Activated T-cell treated with anti-CD3 and anti-CD28 coated beads, Interleukin-2, amount 50 U/mL, for 1 hour (primary cell): ENCODE measurements at places on chromosomes 7 and 10.

GRCh38 chr7:131032786-131033185, 294.9 kb upstream of the MKLN1 start:
- no peak for DNase-seq

DNA sequence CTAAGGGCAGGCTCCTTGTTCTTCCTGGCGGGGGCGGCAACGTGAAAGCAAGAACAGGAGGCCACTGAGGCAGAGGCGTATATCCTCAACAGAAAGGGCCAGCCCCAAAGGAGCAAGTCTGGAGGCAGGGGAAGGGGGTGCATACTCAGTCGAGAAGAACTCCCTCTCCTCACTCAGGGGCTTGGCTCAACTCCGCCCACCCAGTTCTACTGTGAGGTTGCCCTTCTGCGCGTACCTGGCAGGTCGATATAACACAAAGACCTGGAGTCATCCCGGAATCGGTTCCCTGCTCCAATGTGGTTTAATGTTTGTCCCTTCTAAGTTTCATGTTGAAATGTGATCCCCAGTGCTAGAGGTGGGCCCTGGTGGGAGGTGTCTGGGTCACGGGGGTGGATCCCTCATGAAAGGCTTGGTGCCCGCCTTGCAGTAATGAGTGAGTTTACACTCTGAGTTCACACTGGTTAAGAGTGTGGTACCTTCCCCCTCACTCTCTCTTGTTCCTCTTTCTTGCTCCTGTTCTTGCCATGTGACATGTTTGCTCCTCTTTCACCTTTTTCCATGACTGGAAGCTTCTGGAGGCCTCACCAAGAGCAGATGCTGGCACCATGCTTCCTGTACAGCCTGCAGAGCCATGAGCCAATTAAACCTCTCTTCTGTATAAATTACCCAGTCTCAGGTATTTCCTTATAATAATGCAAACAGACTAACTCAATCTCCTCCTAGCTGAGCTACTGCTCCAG, 32.6 kb downstream of the GSDME start:
- DNase-seq: no peak

GRCh38 chr7:30925117-30925516, 13.5 kb downstream of the AQP1 start:
- DNase-seq: no peak

DNA sequence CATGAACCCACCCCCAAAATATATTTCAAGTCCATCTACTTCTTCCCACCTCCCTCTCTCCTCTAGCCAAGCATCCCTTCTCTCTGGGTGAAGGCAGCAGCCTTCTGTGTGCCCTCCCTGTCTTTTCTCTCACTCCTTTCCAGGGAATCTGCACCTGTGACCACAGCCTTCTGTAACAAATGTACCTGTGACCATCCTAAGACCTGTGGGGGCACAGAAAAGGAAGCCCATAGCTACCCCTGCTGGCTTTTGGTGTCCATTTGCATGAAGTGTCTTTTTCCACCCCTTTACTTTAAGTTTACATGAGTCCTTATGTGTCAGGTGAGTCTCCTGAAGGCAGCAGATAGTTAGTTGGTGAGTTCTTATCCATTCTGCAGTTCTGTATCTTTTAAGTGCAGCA, 2.0 kb upstream of the TBXAS1 start:
- DNase-seq: no peak

DNA sequence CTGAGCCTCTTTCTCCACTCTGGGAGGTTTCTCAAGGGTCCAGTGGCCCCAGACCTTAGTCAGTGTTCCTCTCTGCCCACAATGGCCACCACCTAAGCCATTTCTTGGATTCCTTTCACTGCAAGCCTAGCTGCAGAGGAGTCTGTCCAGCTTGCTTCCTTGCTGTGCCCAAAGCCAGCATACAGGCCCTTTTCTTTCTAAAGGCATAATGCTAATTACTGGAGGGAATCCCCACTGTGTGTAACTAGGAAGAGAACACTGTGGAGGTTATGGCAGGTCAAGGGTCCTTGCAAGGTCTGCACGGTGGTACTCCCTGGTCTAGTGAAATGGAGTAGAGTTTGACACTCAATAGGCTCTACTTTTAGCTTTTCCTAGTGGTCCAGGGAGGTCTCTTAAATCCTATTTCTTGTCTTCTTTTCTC, 70.4 kb upstream of the CC2D2B start:
- DNase-seq: no peak

- no peak for DNase-seq
These were observed 219.3 kb upstream of the TAC1 start for GRCh38 chr7:97512441-97513207.

GRCh38 chr10:96448021-96448457, 65.7 kb downstream of the TLL2 start:
- DNase-seq: no peak

DNA sequence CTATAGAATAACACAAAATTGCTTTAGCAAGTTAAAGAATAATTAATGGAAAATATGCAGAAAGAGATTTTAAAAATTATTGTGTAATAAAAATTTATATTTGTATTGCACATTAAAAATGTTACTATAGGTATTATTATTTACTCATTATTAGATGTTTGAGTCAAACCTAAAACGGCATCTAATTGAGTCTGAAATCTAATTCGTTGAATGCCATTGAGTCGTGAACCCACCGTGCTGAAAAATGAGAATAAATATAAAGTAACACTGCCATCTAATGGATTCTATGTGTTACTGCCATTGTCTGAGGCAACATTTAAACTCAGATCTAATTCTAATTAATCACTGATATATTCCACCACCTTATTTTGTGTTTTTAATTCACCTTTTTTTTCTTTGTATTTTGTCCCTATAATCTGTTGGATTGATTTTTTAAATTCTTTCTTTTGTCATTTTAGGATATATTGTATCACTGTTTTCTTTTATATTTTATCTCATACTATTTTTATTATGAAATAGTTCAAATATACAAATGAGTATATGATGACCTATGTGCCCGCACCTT, 62.2 kb downstream of the SAMD9 start:
- no peak for DNase-seq

GRCh38 chr7:45684910-45685618, 110.9 kb downstream of the ADCY1 start:
- DNase-seq: no peak
